ENCODE measurements at places on chromosomes 3 and 15.

- no peak for DNase-seq
These were observed 24.2 kb downstream of the SOX2 start for GRCh38 chr3:181735911-181736310.

DNA sequence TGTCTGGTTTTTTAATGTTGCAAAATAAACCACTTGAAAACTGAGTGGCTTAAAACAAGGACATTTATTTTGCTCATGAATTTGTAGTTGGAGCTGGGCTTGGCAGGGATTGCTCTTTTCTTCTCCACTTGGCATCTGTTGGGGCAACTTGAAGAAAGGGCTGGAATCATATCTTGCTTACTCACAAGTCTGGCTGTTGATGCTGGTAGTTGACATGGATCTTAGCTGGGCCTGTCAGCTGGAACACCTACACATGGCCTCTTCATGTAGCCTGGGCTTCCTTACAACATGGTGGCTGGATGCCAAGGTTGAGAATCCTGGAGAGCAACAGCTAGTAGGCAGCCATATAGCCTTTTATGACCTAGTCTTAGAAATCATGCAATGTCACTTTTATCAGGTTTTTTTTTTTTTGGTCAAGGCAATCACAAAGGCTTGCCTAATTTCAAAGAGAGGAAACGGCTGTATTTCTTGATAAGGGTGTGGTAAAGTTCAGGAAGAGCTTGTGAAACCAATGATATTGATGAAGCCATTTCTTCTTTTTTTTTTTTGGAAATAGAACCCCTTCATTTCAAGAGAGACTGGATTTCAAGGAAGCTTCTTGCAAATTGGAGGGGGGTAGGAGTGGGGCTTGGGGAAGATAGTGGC lies 262.1 kb downstream of the IL20RB start:
- DNase-seq: no peak

DNA sequence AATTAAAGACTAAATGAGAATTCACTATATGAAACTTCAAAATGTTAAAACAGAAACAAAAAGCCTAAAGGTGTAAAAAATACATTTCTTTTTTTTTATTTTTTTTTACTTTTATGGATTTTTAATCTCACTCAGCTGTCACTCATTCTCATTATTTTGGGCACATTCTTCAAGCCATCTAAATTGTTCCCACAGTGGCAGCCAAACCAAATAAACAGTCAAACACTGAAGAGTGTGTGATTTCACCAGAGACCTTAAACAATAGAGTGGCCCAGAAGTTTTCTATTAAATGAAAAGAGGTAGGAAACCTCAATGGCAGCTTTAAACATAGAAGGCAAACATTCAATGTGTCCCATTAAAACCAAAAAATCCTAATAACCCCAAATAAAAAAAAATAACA lies 616.1 kb downstream of the OTOL1 start:
- DNase-seq: no peak

DNA sequence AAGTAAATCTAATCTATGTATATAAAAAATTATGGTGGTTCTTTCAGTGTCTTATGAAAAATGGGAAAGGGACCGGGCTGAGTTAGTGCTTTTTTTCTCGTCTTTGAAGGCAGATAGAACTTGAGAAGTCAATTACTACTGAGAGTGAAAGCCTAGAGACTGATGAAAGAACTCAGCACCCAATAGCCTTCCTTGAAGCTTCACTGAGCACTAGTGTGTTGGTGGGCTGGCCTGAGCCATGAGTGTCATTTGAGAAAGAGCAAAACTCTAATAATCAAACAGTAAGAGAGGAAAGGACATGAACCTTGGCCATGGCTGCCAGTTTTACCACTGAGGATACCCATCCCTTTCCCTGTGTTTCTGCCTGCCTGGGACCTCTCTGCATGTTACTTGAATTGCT lies 428.3 kb upstream of the RASGRP1 start:
- no peak for DNase-seq

DNA sequence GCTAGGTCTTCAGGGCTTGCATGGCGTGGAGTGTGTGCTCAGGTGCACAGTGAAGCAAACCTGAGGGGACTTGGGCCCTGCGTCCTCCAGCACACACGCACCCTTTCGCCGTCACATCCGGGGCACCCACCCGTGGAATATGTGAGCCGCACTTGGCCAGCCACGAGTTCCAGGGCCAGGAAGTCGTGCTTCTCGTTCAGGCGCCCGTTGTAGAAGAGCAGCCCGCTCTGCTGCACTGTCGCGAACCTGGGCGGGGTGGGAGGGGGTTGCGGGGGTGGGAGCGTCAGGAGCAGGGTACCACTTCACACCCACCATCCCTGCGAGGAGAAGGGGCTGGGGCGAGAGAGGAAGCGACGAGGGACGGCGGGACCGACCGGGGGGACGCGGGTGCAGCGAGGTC lies 7.1 kb downstream of the CELSR3 start:
- peak; percentile 45 for DNase-seq

GRCh38 chr3:128940252-128940651 lies 53.6 kb downstream of the CFAP92 start:
- DNase-seq: no peak

DNA sequence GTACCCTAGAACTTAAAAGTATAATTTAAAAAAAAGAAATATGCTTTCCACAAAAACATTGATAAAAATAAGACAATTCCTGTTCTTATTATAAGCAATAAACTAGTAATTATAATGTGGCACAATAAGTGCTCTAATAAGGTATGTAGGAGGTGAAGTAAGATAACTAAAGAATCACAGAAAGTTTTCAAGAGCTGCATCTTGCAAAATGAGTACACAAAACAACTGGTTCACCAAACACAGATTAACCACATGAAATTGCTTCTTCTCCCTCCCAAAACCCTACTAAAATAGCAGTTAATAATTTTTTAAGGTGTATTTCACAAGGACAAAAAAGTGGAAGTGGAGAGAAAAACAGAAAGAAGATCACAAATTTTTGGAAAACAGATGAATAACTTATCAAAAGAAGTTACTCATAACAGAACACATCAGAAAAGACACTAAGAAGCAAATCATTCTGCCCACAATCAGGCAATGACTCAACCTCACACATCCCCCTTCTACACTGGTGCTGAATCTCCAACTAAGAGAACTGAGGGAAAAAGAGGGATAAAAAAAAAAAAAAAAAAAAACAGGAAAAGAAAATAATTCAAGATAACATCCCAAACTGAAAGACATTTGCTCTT lies 64.2 kb downstream of the TBC1D5 start:
- no peak for DNase-seq

DNA sequence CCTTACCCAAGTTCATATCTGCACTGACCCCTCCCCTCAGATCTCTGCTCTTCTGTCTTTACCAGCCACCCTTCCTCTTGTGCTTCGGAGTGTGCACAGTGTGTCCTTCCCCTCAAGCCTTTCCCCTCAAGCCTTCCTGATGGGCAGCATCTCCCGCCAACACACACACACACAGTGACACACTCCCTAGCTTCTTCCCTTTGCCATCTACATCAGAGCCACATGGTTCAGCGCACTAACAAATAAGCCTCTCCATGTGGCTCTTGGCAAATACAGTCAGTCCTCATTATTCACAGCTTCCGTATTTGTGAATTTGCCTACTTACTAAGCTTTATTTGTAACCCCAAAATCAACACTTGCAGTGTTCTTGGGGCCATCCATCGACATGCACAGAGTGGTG lies 37.5 kb downstream of the SH3BP5 start:
- no peak for DNase-seq

GRCh38 chr15:57025264-57025926 lies 107.0 kb downstream of the TCF12 start:
- no peak for DNase-seq

DNA sequence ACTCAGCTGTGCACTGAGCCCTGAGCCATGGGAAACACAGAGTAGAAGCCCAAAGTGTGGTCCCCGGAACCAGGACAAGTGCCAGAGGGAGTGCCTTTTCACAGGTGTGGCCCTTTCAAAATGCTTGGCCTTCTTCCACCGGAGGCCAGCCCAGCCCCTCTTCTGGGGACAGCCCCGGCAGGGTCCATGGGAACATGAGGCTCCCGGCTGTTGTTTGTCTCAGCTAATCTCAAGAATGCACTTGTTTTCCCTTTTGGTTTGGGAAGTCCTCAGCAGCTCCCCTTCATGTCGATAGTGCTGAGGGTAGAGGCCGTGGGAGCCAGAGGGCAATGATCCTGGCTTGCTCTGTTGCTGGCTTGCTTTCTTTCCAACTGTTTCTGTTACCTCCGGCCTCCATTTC lies 91.1 kb upstream of the MRPS22 start:
- DNase-seq: no peak

DNA sequence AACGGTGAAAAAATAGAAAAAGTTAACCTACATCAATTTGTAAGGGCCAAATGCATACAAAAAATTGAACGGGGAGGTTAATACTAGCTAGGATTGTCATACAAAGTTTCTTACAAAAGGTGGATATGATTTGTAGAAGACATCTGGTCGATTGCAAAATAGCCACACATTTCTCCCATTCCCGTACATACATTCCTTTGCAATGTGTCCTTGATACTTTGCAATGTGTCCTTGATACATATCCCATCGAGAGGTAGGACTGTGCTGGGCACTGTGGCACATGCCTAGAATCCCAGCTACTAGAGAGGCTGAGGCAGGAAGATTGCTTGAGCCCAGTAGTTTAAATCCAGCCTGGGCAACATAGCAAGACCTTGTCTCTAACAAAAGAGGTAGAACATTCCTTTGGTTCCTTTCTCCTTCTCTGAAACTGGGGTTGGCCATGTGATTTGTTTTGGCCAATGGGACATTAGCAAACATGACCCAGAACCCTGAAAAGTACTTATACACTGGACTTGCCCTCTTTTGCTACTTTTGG lies 9.5 kb downstream of the TTBK2 start:
- DNase-seq: no peak

GRCh38 chr15:92801774-92802464 lies 98.2 kb upstream of the CHD2 start:
- DNase-seq: no peak

DNA sequence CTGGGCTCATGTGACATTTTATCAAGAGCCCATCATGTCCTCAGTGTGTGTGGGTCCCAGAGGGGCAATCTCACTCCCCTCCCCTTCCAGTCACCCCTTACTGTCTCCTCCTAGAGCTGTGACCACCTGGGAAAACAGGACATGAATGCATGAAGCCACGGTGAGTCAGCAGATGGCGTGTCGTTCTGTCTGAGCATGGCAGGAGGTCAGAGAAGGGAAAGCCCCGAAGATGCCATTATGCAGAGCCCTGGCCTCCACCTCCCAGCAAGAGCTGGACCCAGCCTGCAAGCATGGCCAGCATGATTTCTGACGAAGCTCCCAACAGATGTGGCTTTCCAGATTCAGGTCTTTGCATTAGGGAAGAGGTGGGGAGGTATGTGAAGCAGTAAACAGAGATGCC lies 118.5 kb downstream of the TLE3 start:
- no peak for DNase-seq

GRCh38 chr3:194285850-194286197 lies 65.3 kb downstream of the CPN2 start:
- no peak for DNase-seq

DNA sequence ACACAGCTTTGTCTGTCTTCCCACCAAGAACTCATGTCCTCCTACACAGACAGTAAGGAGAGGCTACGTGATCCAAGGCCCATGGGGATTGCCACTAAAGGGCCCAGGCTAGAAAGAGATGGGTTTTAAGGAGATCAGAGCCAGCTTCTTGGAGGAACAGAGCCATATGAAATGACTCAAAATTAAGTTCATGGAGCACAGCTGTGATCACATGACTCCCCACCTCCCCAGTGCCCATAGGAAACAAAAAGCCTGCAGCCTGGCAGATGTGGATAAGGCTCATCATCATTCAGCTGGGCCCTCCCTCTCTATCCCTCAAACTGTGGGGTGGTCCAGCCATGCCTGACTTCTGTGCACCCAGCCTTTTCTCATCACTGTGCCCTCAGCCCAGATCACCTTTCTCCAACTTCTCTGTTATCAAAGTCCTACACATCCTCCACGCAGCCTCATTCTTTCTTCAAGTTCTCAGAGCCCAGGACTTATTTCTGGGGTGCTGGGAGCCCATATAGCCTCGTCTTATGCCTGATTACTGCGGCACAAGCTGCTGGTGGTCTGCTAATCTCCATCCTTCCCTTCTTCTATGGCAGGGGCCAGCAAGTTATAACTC lies 137.6 kb downstream of the SMAD6 start:
- DNase-seq: no peak

DNA sequence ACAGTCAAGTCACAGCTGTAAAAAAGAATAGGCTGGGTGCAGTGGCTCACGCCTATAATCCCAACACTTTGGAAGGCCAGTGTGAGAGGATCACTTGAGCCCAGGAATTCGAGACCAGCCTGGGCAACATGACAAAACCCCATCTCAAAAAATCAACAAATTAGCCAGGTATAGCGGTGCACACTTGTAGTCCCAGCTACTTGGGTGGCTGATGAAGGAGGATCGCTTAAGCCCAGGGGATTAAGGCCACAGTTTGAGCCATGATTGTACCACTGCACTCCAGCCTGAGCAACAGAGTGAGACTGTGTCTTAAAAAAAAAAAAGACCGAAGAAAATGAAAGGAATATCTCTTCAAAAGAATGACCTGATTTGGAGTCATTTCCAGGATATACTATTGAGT lies 6.6 kb downstream of the HERC1 start:
- DNase-seq: no peak

GRCh38 chr3:67048067-67048714 lies 50.1 kb downstream of the KBTBD8 start:
- no peak for DNase-seq

DNA sequence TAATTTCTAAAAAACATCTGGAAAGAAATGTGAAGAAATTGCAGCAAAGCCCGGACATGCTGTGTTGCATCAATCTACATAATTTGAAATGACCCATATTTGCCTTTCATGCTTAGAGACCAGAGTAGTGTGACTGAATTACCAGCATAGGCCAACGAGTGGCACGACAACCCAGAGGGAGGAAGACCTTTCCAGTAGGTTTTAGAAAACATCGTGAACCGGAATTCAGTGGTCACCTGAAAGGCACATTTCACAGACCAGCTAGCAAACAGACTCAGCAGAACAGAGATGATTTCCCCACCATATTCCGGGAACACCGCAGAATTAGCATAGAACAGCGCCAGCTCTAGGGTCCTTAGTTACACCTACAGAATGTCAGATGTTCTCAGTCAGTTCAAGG lies 620.0 kb upstream of the ZNF385D start:
- no peak for DNase-seq

DNA sequence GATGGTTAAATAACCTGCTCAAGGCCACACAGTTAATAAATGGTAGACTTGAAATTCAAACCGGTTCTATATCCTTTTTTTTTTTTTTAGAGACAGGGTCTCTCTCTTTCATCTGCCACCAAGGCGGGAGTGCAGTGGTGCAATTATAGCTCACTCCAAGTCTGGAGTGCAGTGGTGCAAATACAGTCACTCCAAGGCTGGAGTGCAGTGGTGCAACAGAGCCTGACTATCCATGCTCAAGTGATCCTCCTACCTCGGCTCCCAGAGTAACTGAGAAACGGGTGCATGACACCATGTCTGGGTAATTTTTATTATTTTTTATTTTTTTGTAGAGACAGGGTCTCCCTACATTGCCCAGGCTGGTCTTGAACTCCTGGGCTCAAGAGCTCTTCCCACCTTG lies 23.4 kb downstream of the DPP8 start:
- no peak for DNase-seq

GRCh38 chr3:71425491-71426071 lies 157.9 kb downstream of the FOXP1 start:
- DNase-seq: no peak

- DNase-seq: no peak
These were observed 1.2 kb upstream of the STT3B start for GRCh38 chr3:31531452-31531991.

- no peak for DNase-seq
These were observed 52.1 kb downstream of the ITGB5 start for GRCh38 chr3:124834723-124835718.

- peak; percentile 16 for DNase-seq
These were observed 664 bp downstream of the PARP3 start for GRCh38 chr3:51942603-51943450.
